Glutamatergic neuron (in vitro differentiated cells): ENCODE measurements at places on chromosomes 6 and 20. TPM values are rescaled to one million over a fixed set of nuclear protein-coding genes. Genes with fewer than 3 reads are reported as not detected.

DNA sequence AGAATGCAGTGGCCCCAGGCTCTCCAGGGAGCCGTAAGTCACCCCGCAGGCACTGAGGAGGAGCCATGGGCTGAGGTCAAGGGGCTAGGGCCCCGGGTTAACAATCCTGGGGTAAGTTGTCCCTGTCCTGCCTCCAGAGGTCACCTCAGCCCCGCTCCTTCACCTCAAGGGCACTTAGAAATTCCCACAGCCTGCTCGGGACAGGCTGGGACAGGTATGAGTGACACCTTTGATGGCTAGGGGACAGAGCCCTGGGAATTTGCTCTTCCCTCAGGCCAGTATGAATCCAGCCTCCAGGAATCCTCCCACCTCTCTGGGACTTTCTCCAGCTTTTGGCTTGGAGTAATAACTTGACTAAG, 3.5 kb upstream of the GRM4 start:
- no peaks in the 10 kb centered on the region for H3K36me3 ChIP-seq
- H3K27me3 ChIP-seq: peaks cover 13% of the 10 kb centered on the region
- H3K27ac ChIP-seq: peak overlapping the region; percentile 83

DNA sequence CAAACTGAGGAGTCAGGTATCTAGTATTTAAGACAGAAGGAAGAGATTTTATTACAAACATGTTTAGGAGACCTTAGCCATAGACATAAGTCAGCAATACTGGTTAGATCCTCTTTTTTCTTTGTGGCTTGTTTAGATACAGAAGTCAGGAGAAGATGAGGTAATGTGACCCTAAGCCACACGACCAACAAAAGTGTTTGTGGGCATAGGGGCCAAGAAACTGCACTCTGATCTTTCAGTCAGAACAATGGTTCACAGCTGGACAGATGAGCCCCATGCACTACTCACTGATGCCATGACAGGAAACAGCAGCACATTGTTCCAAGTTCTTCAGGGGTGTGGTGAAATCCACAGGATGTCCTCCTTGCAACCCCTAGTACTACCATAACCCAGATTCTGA, 238.5 kb upstream of the RAB32 start:
- H3K36me3 ChIP-seq: no peaks in the 10 kb centered on the region
- no peak for DNase-seq
- no peaks in the 10 kb centered on the region for H3K27me3 ChIP-seq
- no peak overlapping the region for H3K27ac ChIP-seq
- H3K4me3 ChIP-seq: no peak overlapping the region

- H3K4me1 ChIP-seq: no peaks in the 10 kb centered on the region
- H3K27ac ChIP-seq: no peak overlapping the region
- no peaks in the 10 kb centered on the region for H3K36me3 ChIP-seq
- H3K27me3 ChIP-seq: peaks cover 2% of the 10 kb centered on the region
- H3K4me3 ChIP-seq: no peak overlapping the region
- DNase-seq: no peak
Measured at GRCh38 chr6:143652841-143653331, 24.9 kb upstream of the PHACTR2 start.

GRCh38 chr20:33897313-33897912, 86.3 kb downstream of the CHMP4B start:
- no peak overlapping the region for H3K27ac ChIP-seq
- H3K27me3 ChIP-seq: peaks cover 11% of the 10 kb centered on the region
- H3K36me3 ChIP-seq: no peaks in the 10 kb centered on the region

DNA sequence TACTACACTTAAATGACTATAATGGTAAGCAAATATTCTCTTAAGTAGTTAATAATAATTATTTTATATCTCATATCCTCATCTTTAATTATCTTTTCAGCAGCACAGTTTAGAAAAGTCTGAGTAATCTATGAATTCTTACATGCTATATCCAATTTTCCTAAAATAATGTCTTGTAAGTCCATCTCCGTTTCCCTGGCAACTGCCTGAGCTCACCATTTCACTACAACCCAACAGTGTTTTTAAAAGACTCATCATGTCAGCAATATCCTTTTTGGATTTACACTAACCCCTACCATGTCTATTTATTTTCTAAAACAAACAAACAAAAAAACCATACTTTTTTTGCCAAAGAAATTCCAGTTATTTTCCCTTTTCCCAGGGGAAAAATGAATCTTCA, 859.6 kb downstream of the EYS start:
- peaks cover 7% of the 10 kb centered on the region for H3K36me3 ChIP-seq
- no peak overlapping the region for H3K4me3 ChIP-seq
- DNase-seq: no peak
- H3K27me3 ChIP-seq: no peaks in the 10 kb centered on the region
- H3K4me1 ChIP-seq: no peaks in the 10 kb centered on the region
- H3K27ac ChIP-seq: no peak overlapping the region

DNA sequence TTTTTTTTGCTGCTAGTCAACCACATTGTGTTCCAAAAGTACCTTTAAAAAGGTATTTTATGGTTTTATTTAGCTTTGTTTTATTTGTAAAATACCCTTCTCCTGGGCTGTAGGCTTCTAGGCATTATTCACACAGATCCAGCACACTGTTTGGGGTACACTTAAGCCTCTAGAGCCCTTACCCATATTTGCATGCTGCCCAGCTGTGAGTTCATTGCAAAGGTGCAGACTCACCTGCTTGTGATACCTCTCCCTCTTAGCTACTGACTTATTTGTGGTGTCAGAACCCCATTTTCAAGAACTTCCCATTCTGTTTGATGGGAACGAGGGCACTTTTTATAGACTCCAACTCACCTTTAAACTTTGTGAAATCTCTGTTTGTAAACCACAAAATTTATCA, 69.8 kb downstream of the RIN2 start:
- peaks cover 7% of the 10 kb centered on the region for H3K27me3 ChIP-seq
- H3K4me1 ChIP-seq: peaks cover 23% of the 10 kb centered on the region
- H3K36me3 ChIP-seq: peaks cover 10% of the 10 kb centered on the region
- H3K4me3 ChIP-seq: no peak overlapping the region
- H3K27ac ChIP-seq: no peak overlapping the region
- no peak for DNase-seq

DNA sequence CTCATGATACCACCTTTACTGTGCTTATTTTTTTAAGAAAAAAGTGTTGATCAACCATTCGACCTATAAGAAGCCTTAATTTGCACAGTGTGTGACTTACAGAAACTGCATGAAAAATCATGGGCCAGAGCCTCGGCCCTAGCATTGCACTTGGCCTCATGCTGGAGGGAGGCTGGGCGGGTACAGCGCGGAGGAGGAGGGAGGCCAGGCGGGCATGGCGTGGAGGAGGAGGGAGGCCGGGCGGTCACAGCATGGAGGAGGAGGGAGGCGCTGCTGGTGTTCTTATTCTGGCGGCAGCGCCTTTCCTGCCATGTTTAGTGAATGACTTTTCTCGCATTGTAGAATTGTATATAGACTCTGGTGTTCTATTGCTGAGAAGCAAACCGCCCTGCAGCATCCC, 15.6 kb upstream of the SLC22A1 start:
- H3K4me3 ChIP-seq: no peak overlapping the region
- no peak for DNase-seq
- H3K27me3 ChIP-seq: peaks cover 7% of the 10 kb centered on the region
- no peak overlapping the region for H3K27ac ChIP-seq

DNA sequence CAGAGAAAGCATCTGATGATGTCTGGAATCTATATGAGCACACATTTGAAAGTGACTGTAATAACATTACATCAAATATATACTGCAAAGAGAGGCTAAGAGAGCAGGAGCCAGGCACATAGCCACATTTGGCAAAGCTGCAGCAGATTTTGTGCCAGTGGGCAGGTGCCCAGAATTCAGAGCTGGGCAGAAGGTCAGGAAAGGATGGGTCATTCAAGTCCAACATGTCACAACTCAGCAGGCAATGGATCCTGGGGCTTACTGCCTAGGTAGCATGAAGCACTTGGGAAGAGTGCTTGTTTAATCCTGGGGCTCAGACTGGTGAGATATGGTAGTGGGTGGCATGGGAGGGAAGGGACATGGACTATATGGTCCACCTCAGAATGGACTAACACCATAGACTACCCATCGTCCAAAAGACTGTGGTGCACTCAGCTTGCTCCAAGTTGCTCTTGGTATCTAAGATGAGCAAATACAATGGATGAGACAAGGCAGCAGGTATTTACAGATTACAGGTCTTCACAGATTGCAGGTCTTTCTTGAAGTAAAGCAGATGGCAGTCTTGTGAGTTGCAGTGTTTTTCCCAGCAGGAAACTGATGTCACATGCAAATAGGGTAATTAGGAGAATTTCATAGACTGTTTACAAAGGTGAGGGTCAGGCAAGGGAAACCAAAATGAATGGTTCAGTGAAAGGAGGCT, 31.2 kb upstream of the SHLD1 start:
- no peak for DNase-seq
- H3K36me3 ChIP-seq: no peaks in the 10 kb centered on the region
- H3K4me1 ChIP-seq: no peaks in the 10 kb centered on the region
- no peak overlapping the region for H3K4me3 ChIP-seq
- H3K27ac ChIP-seq: no peak overlapping the region
- peaks cover 2% of the 10 kb centered on the region for H3K27me3 ChIP-seq

DNA sequence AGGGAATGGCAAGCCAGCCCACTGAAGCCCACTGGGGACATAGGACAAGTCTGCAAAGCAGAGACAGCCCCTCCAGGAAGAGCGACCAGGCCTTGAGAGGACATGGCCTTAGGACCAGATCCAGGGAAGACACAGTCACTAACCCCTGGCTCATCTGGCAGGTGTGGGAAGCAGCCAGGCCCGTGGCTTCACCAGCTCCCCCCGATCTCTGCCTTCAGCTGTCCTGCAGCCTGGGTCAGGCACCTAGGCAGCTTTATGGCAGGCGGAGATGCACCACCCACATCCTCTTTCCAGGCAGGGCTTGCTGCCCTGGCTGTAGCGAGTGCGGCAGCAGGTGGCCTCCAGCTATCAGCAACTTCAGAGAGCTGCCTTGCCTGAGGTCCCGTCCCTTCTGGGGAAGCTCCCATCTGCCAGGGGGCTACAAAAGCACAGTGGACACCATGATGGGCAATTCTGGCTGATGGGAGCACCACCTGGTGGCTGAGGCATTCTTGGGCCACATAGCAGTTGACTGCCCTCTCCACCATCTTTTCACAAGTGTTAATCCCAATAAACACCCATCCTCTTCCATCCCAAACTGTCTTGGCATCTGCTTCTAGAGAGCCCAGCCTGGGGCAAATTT, 85.8 kb downstream of the DZANK1 start:
- DNase-seq: no peak
- H3K4me3 ChIP-seq: no peak overlapping the region
- H3K27me3 ChIP-seq: peaks cover 3% of the 10 kb centered on the region
- H3K27ac ChIP-seq: no peak overlapping the region

DNA sequence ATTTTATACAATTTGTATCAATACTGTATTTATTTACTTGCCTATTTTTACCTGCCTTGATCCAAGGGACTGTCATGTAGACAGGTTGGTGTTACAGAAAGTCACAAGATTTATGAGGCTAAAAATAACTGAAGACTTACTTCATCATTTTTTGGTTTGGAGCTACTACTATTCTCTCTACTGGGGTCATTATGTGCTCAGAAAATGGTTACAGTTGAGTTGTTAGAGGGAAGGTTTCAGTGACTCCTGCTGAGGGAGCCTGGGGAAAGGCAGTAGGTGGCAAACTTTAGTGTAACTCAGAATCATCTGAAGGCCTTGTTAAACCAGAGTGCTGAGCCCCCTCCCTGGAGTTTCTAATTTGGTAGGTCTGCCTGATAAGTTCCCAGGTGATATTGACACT, 118.8 kb downstream of the TINAG start:
- no peak overlapping the region for H3K27ac ChIP-seq
- DNase-seq: no peak
- H3K4me3 ChIP-seq: no peak overlapping the region
- H3K36me3 ChIP-seq: no peaks in the 10 kb centered on the region

- no peak overlapping the region for H3K27ac ChIP-seq
- DNase-seq: no peak
- peaks cover 20% of the 10 kb centered on the region for H3K4me1 ChIP-seq
Measured at GRCh38 chr20:44579313-44580081, 2.9 kb upstream of the PKIG start.

GRCh38 chr6:43992783-43993644, 134.2 kb downstream of the MRPL14 start:
- H3K36me3 ChIP-seq: peaks cover 5% of the 10 kb centered on the region
- no peak overlapping the region for H3K27ac ChIP-seq
- no peak overlapping the region for H3K4me3 ChIP-seq
- peaks cover 4% of the 10 kb centered on the region for H3K4me1 ChIP-seq
- peaks cover 5% of the 10 kb centered on the region for H3K27me3 ChIP-seq

- H3K36me3 ChIP-seq: peaks cover 4% of the 10 kb centered on the region
- no peak for DNase-seq
- no peak overlapping the region for H3K27ac ChIP-seq
- H3K27me3 ChIP-seq: no peaks in the 10 kb centered on the region
Measured at GRCh38 chr6:107386904-107387303, 72.5 kb downstream of the PDSS2 start.

DNA sequence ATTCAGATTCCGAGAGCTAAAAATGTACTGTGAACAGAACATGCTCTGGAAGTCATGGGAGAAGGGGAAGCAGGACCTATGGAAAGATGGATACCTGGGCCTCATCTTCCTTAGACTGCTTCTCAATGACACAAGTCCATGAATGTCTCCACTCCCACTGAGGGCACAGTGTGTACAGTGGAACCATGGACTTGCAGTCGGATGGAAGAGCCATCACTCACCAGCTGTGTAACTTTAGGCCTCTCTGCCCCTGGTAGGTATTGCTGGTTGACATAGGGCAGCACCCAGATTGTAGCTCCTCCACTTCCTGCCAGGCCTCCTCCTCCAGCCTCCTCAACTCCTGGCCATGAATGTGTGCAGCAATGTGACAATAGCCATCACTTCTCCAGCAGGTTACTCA, 52.5 kb downstream of the MAFB start:
- H3K4me3 ChIP-seq: no peak overlapping the region
- H3K36me3 ChIP-seq: no peaks in the 10 kb centered on the region
- no peak overlapping the region for H3K27ac ChIP-seq

- H3K27ac ChIP-seq: no peak overlapping the region
- peaks cover 6% of the 10 kb centered on the region for H3K4me1 ChIP-seq
- H3K4me3 ChIP-seq: no peak overlapping the region
- DNase-seq: no peak
- peaks cover 12% of the 10 kb centered on the region for H3K36me3 ChIP-seq
Measured at GRCh38 chr20:40953856-40954255, 74.8 kb upstream of the TOP1 start.

DNA sequence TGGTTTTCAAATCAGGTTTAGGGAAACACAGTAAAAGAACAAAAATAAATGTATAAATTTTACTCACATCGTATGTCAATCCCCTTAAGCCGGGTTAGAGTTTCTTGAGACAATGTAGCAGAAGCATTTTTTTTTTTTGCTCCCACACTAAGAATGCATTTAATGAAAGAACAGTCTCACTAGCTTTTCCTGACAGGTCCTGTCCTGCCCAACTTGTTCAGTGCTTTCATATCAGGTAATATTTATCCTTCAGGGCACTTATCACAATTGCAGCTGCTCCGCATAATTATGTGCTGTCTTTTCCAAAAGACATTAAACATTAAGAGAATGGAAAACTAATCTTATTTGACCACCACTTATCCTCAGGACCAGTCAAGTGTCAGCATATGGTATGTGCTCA, 632.0 kb downstream of the HTR1B start:
- H3K4me3 ChIP-seq: no peak overlapping the region
- no peak for DNase-seq
- no peaks in the 10 kb centered on the region for H3K27me3 ChIP-seq
- H3K27ac ChIP-seq: no peak overlapping the region

- H3K4me1 ChIP-seq: peaks cover 20% of the 10 kb centered on the region
- H3K36me3 ChIP-seq: no peaks in the 10 kb centered on the region
- no peak overlapping the region for H3K27ac ChIP-seq
- no peaks in the 10 kb centered on the region for H3K27me3 ChIP-seq
- no peak for DNase-seq
Measured at GRCh38 chr6:17505062-17505476, 95.0 kb upstream of the FAM8A1 start.

Gene C6orf141
- total RNA-seq: not detected

Gene COL9A3
- 78.7 TPM for total RNA-seq

Gene ABHD16B
- not detected for total RNA-seq

Gene PPP1R16B
- 5.3 TPM for total RNA-seq

Gene SRSF12
- total RNA-seq: 12.1 TPM

Gene BPIFB2
- total RNA-seq: not detected
